T-helper 1 cell treated with Interleukin-12 subunit alpha and Interleukin-12 subunit beta and Interleukin-4 antibody, amounts not matched to agents 30 ng/mL and 1 ng/mL, for 36 hours (primary cell): ENCODE measurements at places on chromosomes 16 and 17. TPM values are rescaled to one million over a fixed set of nuclear protein-coding genes. Genes with fewer than 3 reads are reported as not detected.

HBA1 gene
- total RNA-seq: not detected in 2 replicates

PIGS gene
- 71.9 and 73.6 TPM in 2 replicates for total RNA-seq

USP43 gene
- 0.12 and 0.17 TPM in 2 replicates for total RNA-seq

SDK2 gene
- total RNA-seq: 3.9 and 4.0 TPM in 2 replicates

WFDC1 gene
- total RNA-seq: not detected in 2 replicates

MT1G gene
- 24.1 and 28.8 TPM in 2 replicates for total RNA-seq

MFSD6L gene
- 0.39 and 0.49 TPM in 2 replicates for total RNA-seq

LUC7L gene
- total RNA-seq: 61.5 and 69.6 TPM in 2 replicates

TERB1 gene
- 0.17 TPM in 1 of 2 replicates, not detected in the other for total RNA-seq

NPIPA2 gene
- total RNA-seq: 2.1 and 5.7 TPM in 2 replicates

CORO1A gene
- total RNA-seq: 1,802 and 1,829 TPM in 2 replicates

FAM20A gene
- not detected in 2 replicates for total RNA-seq

SERPINF2 gene
- 0.91 and 0.93 TPM in 2 replicates for total RNA-seq

TM4SF5 gene
- total RNA-seq: 0.22 and 0.83 TPM in 2 replicates

C1QTNF8 gene
- total RNA-seq: not detected in 2 replicates

KRT24 gene
- not detected in 2 replicates for total RNA-seq

TNFRSF13B gene
- total RNA-seq: not detected in 2 replicates

SMIM36 gene
- not detected in 2 replicates for total RNA-seq

OR2C1 gene
- total RNA-seq: not detected in 2 replicates

SPNS2 gene
- total RNA-seq: 0.24 and 0.47 TPM in 2 replicates

AFMID gene
- total RNA-seq: 15.7 and 17.4 TPM in 2 replicates

NGFR gene
- total RNA-seq: 0.12 and 0.17 TPM in 2 replicates

CDYL2 gene
- total RNA-seq: 118 and 125 TPM in 2 replicates

CCL23 gene
- not detected in 2 replicates for total RNA-seq

PMFBP1 gene
- total RNA-seq: 1.4 and 1.9 TPM in 2 replicates
